Muscle of back (tissue), 13 donors: ENCODE measurements at places on chromosomes 4 and X. TPM values are rescaled to one million over a fixed set of nuclear protein-coding genes. Genes with fewer than 3 reads are reported as not detected.

DNA sequence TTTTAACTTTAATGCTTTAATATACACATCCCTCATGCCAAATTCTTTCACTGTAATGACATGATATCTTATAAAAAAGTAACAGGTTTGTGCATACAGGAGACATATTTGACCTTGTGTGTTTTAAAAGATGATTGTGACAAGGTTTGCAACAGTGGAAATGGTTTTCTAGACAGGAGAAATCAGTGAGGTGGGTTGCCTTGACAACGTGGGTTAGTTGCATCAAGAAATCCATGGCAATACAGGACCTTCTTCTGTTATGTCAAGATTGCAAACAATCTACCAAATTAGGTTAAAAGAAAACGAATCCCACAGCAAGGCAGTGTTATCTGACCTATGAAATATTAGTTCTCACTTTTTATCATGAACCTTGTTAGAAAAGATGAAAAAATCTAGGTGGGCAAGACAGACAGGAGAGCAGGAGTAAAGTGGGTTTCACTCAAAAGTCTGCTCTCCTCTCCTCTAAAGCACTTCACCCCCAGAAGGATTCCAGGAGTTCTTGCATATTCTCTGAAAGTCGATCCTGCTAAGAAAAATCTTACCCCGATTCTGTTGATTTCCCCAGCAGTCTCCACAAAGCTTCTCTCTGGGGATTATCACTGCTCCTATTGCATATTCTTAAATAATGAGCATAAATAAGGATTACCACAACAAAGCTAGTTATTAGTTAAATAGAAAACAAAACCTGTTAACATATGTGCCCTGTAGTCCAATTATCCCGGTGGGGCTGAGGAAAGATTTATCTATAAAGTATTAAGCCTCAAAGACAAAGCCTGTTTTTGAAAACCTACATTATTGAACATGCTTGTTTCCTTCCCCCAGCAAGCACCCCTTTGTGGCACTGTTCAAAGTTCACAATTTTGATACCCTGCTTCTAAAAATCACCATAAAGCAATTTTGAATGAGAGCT, 71.0 kb downstream of the TMA16 start:
- DNase-seq: no peak

DNA sequence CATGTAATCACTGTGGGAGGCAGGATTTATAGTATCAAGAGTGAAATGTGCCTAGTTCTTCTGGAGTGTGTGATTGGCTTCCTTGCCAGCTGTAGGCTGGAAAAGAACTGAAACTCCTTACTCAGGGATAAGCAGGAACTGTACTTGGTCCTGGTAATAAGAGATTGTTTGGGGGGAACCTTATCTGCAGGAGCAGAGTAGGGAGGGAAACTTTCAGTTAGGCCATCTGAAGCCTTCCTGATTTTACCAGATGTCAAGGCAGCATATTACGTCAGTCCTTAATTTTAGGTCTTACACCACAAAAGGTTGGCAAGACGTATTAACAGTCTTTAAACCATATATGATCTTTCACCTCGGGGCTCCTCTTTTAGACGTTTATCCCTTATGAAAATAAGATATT, 231.5 kb upstream of the FMR1 start:
- no peak for DNase-seq

GRCh38 chrX:131778269-131779218, 234.7 kb downstream of the OR13H1 start:
- DNase-seq: no peak

DNA sequence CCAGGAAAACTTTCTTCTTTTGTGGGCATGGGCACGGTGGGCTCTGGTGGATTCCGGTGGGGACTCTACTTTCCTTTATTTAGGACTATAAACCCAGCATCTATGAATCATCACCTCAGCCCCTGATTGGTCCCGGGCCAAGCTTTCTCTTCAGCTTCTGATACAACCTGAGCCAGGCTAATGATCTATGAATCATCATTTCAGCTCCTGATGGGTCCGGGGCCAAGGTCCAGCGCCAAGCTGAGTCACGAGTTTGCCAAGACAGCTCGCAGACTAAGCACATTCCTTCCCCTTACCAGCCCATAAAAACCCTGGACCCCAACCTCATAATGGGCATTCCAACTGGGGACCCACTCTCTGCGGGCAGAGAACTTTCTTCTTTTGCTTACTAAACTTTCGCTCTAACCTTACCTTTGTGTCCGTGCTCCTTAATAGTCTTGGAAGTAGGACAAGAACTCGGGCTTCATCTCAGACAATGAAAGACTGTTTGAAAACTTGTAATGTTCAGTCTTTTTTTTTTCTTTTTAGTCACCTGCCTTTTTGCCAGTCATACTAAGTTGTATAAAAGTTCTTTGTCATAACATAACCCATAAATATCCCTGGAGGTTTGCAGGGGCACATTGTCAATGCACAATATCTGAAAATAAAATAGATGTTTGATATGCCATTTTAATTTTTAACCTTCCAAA, 904.9 kb upstream of the EPHA5 start:
- DNase-seq: peak; percentile 38

- DNase-seq: no peak
Observed at GRCh38 chr4:182240161-182241130, 2.8 kb upstream of the TENM3 start.

GRCh38 chr4:7645158-7645557, 210.4 kb upstream of the PSAPL1 start:
- no peak for DNase-seq

GRCh38 chrX:38639730-38640129, 78.4 kb downstream of the TSPAN7 start:
- DNase-seq: no peak

- no peak for DNase-seq
Observed at GRCh38 chr4:45188501-45188900, 462.1 kb upstream of the GNPDA2 start.

DNA sequence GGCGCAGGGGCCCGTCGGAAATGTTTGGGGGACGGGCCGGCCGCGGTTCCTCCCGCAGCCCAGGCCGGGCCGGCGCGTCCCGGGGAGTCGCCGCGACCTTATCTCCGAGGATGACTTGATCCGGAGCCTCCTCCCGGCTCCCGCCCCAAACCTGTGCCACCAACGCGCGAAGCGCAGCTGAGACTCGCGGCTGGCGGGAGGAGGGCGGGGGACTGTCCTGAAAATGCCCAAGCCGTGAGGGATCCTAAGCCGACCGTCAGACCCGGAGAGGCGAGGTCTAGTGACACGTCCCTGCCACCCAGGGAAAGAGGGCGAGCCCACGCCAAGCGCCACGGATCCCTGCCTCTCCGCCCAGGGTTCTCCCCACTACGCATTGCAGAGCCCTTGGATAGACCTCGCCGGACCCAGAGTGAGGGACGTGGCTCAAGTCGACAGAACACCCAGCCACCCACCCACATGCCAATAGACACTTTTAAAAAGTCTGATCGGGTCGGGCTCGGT, 26.9 kb downstream of the UTP14A start:
- DNase-seq: peak; percentile 58

- no peak for DNase-seq
Observed at GRCh38 chr4:185825737-185826136, 13.7 kb upstream of the SORBS2 start.

DNA sequence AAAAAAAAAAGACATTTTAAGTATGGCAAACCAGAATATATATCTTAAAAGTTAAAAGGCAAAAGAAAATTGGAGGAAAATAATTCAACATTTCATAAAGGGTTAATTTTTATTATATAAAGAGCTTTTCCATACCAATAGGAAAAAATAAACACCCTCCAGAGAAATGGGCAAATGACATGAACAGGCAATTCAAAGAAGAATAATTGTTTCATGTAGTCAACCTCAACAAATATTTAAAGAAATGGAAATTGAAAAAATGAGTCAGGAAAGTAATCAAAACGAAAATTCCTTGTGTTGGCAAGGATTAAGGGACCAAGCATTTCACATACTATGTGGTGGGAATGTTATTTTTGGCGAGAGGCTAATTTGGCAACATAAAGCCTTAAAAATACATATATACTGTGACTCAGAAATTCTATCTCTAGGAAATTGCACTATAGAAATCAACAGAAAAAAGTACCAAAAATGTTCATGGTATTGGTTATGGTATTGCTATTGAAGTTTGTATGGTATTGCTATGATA, 87.6 kb downstream of the HAUS3 start:
- no peak for DNase-seq

- DNase-seq: no peak
Observed at GRCh38 chr4:119564106-119564505, 64.5 kb downstream of the PDE5A start.

DNA sequence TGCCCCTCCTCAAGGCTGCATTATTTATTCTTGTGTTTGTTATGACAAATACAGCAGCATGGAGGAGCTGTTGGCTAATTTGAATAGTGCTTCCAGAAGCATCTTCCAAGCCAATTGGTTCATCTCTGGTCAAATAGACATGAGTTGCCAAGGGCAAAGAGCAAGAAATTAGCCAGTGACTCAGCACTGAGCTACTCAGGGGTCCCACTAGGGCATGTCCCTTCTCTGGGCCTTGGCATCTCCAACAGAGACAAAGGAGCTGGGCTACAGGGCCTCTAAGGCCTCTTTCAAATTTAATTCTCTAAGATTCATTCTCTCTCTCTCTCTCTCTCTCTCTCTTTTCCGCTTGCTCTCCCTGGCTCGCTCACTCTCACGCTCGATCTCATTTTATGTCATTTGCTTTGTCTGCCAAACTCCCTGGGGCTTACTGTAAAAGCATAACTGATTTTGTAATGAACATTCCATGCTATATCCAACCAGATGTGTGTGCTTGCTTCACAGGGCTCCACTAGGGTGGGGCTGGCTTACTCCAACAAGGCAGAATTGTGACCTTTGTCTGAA, 86.7 kb upstream of the MAGEA4 start:
- peak; percentile 50 for DNase-seq

- no peak for DNase-seq
Observed at GRCh38 chrX:39883666-39884065, 214.1 kb downstream of the BCOR start.

GRCh38 chr4:176191974-176192373, 3.4 kb downstream of the SPATA4 start:
- no peak for DNase-seq

DNA sequence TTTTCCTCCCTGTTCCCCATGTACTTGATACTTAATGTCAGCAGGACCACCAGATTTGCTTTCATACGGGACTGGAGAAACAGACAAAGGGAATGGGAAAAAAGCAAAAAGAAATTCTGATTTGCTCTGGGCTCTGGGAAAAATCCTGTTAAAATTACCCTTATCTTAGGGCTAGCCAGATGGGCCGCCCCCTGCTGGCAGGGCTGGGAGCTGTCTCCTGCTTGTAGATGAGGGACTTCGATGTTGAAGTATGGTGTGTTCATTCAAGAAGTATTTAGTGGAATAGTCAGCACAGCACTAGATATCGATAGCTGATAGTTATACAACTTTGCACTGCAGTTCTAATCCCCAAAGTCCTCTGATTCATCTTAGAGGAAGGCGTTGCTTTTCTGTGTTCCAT, 45.8 kb downstream of the BCORL1 start:
- DNase-seq: no peak

DNA sequence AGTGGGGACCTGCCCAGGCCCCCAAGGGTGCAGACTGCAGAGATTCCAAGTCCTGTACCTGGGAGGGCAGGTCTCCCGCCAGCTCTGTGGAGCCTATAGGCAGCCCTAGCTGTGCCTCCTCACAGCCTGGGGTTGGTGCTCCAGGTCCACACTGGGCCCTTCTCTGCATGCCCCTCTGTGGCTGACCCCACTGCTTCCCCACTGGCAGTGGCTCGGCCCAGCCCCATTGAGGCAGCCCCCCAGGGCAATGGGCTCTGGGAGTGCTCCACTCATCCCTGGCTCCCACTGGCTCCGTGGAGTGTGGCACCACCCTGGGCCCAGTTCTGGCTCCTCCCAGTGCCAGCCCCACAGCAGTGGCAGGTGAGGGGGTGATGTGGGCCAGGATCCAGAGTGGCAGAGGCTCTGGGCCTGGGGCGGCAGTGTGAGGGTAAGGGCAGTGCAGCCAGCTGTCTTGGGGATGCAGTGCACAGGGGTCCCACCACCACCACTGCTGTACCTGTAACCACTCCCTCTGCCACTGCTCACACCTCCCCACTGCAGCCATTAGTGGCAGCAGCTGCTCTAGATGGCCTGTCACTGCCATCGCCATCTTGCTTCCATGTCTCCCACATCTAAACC, 312.2 kb downstream of the GPM6A start:
- DNase-seq: no peak

DNA sequence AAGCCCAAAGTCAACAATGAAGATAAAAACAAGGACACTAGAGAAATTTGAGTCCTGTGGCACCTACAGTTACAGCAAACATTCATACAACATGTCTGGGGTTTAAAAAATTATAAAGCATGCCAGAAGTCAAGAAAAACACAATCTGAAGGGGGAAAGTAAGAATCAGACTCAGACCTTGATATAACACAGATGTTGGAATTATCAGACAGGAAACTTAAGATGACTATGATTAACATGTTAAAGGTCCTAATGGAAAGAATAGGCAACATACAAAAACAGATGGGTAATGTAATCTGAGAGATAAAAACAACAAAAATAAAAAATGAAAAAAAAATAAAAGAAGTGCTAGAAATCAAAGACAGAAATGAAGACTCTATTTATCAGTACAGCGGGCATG, 446.5 kb downstream of the SPRY1 start:
- DNase-seq: no peak

DNA sequence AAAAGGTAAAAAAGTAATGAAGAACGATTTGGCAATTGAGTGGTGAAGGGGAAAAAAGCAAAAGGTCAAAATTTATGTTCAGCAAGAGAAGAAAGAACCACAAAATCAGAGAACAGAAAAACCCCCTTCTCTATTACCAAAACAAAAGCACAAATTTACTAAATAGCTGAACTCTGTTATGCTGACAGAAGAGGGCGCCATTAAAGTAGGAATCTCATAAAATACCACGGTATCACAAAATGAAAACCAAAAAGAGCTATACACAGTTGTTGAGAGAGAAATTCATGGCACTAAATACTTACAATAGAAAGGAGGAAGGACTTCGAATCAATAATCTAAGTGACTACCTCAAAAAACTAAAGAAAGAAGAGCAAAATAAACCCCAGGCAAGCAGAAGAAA, 69.6 kb upstream of the CXorf66 start:
- DNase-seq: no peak

The NPY5R gene
- 0.12 TPM for polyA plus RNA-seq

The CT45A3 gene
- polyA plus RNA-seq: not detected

The TASL gene
- 0.58 TPM for polyA plus RNA-seq

The TCEAL7 gene
- 410 TPM for polyA plus RNA-seq

The MAGEB1 gene
- not detected for polyA plus RNA-seq

The SPANXN2 gene
- not detected for polyA plus RNA-seq

The SAGE1 gene
- not detected for polyA plus RNA-seq

The RPL34 gene
- polyA plus RNA-seq: 1,885 TPM

The GAGE1 gene
- not detected for polyA plus RNA-seq

The SPANXD gene
- 0.42 TPM for polyA plus RNA-seq

The NUDT10 gene
- 1.5 TPM for polyA plus RNA-seq

The CSN1S1 gene
- not detected for polyA plus RNA-seq
